ENCODE measurements at places on chromosomes 2 and 18.

DNA sequence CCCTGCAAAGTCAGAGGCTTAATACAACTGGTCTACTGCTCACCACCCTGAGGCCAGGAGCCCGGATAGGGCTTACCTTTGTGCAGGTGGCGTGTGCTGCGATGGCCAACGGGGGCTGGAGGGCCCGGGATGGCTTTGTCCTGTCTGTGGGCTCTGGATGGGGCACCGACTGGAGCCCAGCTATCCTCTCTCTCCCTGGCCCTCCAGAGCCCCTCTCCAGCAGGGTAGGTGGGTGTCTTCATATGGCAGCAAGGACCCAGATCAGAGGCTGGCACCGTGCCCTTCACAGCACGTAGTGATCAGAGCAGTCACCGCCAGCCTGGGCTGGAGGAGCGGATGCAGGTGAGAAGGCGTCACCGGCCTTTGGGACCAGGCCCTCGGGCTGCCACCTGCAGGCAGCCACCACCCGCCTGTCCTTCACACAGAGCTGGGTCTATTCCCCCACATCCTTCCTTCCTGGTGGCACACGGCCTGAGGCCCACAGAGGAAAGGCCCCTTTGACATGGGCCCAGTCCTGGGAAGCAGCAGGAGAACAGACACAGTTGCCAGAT, 232.1 kb downstream of the EIPR1 start:
- DNase-seq, result no peak

DNA sequence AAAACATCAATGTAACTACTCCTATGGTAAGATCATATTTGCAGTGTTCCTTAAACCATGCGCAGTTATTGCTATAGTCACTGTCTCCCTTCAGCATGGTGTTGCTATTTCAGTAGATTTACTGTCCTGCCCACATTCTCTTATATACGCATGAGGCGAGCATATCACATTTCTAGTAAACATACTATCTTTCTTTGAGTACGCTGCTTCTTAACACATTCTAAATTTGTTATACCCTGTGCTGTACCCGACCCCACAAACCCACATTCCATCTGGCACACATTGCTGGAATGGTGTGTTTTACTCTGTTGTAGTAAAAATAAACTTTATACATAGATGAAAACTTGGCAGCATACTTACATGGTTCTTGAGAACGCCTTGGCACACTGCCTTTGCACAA, 163.3 kb downstream of the QPCT start:
- DNase-seq, result no peak

DNA sequence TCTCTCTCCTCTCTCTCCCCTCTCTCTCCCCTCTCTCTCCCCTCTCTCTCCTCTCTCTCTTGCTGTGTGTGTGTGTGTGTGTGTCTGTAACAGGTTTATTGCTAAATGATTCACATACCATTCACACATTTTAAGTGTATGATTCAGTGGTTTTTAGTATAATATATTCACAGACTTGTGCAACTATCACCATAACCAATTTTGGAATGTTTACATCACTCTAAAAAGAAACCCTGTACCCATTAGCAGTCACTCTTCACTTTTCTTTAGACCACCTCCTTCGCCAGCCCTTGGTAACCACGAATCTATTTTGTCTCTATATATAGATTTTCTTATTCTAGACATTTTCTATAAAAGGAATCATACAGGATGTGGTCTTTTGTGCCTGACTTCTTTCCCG, 11.4 kb downstream of the THNSL2 start:
- DNase-seq, result no peak

- no peak for DNase-seq
Observed at GRCh38 chr2:33812707-33813106, 213.6 kb upstream of the FAM98A start.

GRCh38 chr2:196331143-196331542, 159.8 kb upstream of the STK17B start:
- DNase-seq, result no peak

GRCh38 chr18:61820882-61821281, 71.9 kb downstream of the RNF152 start:
- DNase-seq, result no peak

DNA sequence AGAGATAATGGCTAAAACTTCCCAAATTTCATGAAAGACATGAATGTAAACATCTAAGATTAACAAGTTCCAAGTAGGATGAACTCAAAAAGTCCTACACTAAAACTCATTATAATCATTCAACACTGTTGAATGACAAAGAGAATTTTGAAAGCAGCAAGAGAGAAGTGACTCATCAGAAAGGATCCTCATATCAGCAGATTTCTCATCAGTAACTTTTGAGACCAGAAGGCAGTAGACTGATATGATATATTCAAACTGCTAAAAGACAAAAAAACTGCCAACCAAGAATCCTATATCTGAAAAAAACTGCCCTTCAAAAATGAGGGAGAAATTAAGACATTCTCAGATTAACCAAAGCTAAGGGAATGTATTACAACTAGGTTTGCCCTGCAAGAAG, 130.6 kb upstream of the OTX1 start:
- DNase-seq, result no peak

GRCh38 chr2:119536211-119536610, 8.0 kb upstream of the CFAP221 start:
- no peak for DNase-seq

GRCh38 chr18:3036108-3036507, 23.2 kb upstream of the LPIN2 start:
- no peak for DNase-seq

DNA sequence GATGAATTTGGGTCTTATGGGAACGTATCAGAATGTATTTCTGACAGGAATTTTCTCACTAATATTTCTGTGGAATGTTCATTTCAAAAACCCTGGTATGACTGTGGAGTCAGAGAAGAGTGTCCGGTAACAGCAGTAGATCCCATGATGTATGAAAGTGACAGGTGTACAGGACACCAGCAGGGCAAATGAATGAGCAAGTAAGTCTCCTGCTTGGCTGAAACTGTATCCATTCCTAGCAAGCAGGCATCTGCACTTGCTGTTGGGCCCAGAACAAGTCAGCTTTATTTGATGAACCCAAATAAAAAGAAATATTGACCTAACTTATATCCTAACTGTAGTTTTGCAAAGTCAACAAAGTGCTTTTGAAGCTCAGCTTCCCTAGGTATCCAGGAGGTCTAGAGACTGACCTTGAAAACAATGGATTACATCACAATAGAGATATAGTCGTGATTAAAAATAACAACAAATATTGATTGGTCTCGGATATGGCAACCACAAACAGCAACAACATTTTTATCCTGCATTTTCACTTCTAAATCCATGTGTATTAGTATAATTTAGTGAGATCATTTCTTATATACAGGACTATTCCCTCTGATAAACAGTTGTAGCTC, 37.6 kb downstream of the NXPH2 start:
- DNase-seq, result no peak

DNA sequence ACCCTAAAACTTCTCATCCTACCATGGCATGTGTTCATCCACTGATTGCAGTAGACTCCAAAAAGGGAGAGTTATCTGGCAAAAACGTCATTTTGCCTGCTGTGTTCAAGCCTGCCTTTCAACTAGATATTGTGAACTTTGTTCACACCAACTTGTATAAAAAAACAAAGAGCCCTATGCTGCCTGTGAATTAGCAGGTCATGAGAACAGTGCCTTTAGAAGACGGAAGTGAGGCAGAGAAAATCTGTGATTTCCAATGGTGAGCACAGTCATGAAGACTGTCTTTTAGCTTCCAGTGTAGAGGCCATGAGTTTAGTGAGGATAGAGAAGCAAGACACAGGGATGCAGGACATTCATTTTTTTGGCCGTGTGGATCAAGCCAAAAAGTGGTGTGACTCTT, 103.6 kb upstream of the PGAP1 start:
- no peak for DNase-seq

DNA sequence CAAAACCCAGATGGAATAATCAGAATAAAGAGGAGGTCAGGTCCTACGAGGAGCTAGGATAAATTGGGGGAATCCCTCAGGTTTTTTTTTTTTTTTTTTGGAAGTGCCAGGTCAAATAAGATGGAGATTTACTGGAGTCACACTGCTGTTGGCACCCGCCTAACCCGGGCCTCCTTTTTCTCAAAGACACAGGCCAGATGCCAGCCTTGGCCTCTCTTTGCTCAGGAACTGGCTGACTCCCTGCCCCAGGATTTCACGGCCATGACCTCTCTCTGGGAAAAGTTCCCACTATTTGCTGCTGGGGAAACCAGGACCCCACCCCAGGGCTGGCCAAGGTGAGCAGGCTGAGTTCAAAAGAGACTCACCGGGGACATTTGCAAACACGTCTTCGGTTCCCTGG, 2.5 kb downstream of the CD8A start:
- DNase-seq, result no peak

DNA sequence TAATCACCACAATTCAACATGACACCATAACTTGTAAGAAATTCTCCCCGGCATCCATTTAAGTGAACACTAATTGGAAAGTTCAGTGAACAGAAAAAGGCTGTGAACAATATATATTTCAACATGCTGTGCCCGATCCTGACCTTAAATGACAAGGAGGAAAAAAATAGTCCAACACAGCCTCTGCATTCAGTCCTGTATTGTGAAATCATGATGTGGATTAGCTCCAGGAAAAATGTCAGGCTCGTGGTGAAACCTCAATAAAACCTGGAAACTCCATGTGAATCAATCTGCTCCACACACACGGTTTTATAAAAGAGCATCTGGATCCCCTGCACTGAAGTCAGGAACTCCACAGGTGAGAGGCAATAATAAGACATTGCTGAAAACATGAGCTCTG, 145.4 kb upstream of the SPOPL start:
- DNase-seq, result no peak

- DNase-seq, result no peak
Observed at GRCh38 chr18:55421615-55422419, 166.2 kb downstream of the TCF4 start.

- no peak for DNase-seq
Observed at GRCh38 chr2:150878356-150878755, 383.3 kb downstream of the RBM43 start.

GRCh38 chr2:9844036-9844483, 786 bp downstream of the TAF1B start:
- DNase-seq, result no peak

GRCh38 chr2:62475172-62476011, 30.6 kb downstream of the TMEM17 start:
- DNase-seq, result no peak

GRCh38 chr2:39696101-39696553, 30.4 kb downstream of the TMEM178A start:
- no peak for DNase-seq

DNA sequence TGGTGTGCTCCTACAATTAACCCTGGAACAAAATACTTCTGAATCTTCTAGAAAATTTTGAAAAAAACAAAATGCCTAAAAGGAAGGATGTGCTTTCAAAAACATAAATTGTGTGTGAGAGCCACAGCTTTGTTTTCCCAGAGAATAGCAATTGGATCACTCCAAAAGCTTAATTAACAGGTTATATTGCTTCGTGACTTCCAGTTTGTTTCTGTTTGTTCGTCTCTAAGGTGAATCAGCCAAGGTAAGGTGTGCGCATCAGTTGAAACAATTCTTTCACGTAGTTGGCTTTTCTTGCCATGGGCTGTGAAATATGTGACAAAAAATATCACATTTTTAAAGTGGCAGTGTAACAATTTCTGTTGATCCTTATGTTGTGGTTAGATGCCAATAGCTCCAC, 90.3 kb upstream of the BARD1 start:
- no peak for DNase-seq

- DNase-seq, result no peak
Observed at GRCh38 chr18:31046916-31047315, 4.4 kb upstream of the DSC3 start.

- no peak for DNase-seq
Observed at GRCh38 chr18:5841518-5841917, 53.8 kb downstream of the TMEM200C start.

DNA sequence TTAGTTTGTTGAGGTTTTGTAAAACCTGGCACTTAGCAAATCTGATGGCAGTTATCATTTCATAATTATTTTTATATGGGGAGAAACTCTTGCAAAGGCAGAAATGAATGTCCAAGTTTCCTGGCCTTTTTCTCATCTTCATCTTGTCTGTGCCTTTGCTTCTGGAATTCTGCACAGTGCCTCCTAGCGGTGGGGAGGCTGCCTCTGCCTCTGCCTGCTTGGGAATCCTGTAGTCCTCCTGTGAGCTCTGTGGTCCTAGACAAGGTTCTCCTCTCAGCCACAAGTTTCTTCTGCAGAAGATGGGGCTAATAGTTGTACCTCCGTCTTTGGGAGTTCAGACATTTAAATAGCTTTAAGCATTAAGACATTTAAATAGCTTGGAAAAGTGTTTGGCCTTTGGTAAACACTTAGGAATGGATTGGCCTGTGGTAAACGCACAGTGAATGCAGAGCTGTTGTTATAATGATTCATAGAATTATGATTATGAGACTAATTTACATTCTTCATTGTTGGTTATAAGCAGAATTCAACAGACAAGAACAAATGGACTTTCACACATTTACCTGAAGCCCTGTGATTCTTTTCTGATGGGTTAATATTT, 101.2 kb downstream of the ZNF236 start:
- no peak for DNase-seq

- DNase-seq, result no peak
Observed at GRCh38 chr2:99634234-99634633, 144.4 kb upstream of the REV1 start.
